Naive thymus-derived CD4-positive, alpha-beta T cell (primary cell): ENCODE measurements at places on chromosomes 3 and 15. TPM values are rescaled to one million over a fixed set of nuclear protein-coding genes. Genes with fewer than 3 reads are reported as not detected.

The SOX14 gene
- total RNA-seq: not detected

The FBXO40 gene
- total RNA-seq: not detected in 2 replicates

The GOLGA6B gene
- 0.49 TPM for total RNA-seq

The NANOGP8 gene
- total RNA-seq: not detected

The FAM131A gene
- 10.3 TPM for total RNA-seq

The CCDC54 gene
- total RNA-seq: not detected

The ARHGAP11A gene
- 5.6 TPM for total RNA-seq

- H3K36me3 ChIP-seq: no peaks in the 10 kb centered on the region
- no peak for DNase-seq
- H3K4me1 ChIP-seq: no peaks in the 10 kb centered on the region
- H3K27me3 ChIP-seq: no peaks in the 10 kb centered on the region
- H3K27ac ChIP-seq: no peak overlapping the region
Observed at GRCh38 chr3:187456250-187456649, 88.1 kb downstream of the RTP4 start.

DNA sequence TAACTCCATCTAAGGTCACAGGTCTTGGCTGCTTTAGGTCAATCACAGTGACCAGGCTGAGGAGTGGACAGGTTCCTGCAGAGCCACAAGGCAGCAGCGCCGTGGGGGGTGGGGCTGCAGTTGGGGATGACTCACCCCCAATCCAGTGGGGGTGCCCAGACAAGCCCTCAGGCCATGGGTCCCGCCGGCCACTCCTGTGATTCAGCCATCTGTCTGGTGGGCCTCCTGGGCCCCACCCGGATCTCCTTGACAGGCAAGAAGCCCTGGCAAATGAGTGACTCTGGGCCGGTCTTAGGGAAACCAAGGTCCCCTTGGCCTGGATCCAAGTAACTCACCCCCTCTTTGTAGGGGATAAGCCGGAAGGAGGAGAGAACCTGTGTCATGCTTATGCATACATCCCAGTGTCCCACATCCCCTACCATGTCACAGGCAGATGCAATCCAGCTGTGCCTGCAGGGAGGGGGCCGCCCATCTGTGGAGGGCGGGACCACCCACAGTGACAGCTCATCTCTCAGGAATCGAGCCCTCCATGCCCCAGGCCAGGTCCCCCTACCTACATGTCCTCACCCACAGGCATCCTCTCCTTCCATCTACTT is 495 bp upstream of the COL7A1 start:
- H3K27ac ChIP-seq: no peak overlapping the region
- no peaks in the 10 kb centered on the region for H3K4me1 ChIP-seq
- peaks cover 6% of the 10 kb centered on the region for H3K36me3 ChIP-seq
- H3K4me3 ChIP-seq: no peak overlapping the region
- peaks cover 7% of the 10 kb centered on the region for H3K27me3 ChIP-seq
- no peak for DNase-seq

DNA sequence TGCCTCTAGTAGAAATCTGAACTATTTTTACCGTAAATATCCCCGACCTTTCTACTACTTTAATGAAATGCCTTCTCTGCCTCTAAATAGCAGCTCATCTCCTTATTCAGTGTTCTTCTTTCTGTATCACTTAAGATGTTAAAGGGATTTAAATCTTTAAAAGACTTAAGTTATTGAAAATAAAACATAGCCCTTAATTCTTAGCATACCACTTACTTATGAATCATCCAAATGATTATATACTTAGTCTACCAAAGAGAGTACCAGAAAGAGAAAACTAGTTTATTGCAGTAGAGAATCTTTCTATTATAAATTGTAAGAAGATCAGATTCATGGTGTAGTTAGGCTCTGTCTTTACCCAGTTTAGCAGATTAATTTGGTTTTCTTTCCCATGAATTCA is 802.0 kb downstream of the TBL1XR1 start:
- no peaks in the 10 kb centered on the region for H3K4me1 ChIP-seq
- H3K27me3 ChIP-seq: no peaks in the 10 kb centered on the region
- no peak overlapping the region for H3K27ac ChIP-seq
- H3K4me3 ChIP-seq: no peak overlapping the region
- no peaks in the 10 kb centered on the region for H3K36me3 ChIP-seq
- no peak for DNase-seq

DNA sequence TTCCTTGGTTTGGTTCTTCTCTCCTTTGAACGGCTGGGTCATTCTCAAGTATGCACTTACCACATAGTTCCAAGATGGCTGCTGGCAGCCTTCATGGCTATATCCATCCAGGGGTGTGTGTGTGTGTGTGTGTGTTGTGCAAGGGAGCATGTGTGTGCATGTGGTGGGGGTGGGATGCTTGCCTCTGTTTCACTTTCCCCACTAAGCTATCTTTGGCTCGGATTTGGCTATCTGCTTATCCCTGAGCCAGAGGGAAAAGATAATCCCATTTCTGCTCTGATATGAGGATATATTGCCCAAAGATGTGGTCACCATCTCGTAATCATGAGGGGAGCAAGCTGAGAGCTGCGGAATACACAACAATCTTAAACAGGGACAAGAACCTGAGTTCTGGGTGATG is 26.2 kb downstream of the ANAPC13 start:
- no peaks in the 10 kb centered on the region for H3K36me3 ChIP-seq
- DNase-seq: no peak
- no peaks in the 10 kb centered on the region for H3K4me1 ChIP-seq
- no peaks in the 10 kb centered on the region for H3K27me3 ChIP-seq
- no peak overlapping the region for H3K27ac ChIP-seq
- no peak overlapping the region for H3K4me3 ChIP-seq

DNA sequence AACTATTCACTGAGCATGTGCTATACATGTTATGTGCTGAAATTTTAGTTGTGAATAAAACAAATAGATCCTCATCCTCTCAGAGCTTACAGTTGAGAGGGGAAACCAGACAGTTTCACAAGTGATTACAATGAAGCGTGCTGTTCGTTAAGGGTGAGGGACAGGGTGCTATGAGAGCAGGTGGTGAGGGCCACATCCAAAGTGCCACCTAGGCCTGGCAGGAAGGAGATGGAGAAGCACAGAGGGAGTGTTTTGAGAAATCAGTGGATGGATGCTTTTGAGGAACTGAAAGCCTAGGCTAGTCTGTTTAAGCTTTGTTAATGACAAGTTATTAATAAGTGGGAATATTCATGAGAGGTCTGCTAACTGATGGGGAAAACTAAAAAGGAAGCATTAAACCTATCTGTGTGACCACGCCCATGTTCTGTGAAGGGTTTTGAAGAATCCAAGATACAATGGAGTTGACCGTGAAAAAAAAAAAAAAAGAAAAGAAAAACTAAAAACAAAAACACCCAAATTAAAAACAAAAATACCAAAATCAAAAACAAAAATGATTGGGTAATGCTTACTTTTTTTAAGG is 7.3 kb downstream of the MCTP2 start:
- no peaks in the 10 kb centered on the region for H3K27me3 ChIP-seq
- no peak overlapping the region for H3K27ac ChIP-seq
- DNase-seq: no peak

DNA sequence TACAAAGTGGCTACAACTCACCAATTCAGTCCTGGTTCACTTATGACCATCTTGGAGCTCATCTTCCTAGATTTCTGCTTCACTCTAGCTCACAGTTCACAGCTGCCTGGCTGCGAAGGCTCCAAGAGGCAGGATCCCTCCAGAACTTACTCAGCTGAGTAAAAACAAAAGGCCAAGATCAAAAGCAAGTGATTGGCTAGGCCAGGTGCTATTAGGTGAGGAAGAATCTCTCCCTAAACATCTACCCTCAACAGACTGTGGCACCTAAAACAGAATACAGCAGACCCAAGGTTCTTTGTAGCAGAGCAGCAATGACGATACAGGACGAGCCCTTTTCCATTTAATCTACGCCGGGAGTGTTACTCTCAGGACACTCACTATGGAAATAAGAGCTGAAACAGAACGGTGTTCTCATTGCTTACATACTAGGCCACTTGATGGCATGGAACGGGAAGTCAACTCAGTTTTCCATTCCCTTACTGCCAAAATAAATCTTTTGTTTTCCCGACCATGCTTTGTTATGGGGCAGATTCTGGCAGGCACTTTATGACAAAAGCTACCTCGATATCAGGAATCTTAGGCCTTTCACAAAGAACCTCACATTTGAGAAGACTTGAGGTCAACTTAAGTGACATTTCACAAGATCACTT is 901 bp downstream of the ICE2 start:
- no peaks in the 10 kb centered on the region for H3K27me3 ChIP-seq
- no peak for DNase-seq
- H3K27ac ChIP-seq: peak overlapping the region; percentile 93
- peaks cover 23% of the 10 kb centered on the region for H3K4me1 ChIP-seq

- H3K27ac ChIP-seq: no peak overlapping the region
- H3K4me1 ChIP-seq: no peaks in the 10 kb centered on the region
- H3K36me3 ChIP-seq: no peaks in the 10 kb centered on the region
- DNase-seq: no peak
Observed at GRCh38 chr15:43896543-43896942, 69.7 kb downstream of the WDR76 start.

GRCh38 chr15:81069356-81069755 is 64.7 kb upstream of the CFAP161 start:
- H3K27ac ChIP-seq: no peak overlapping the region
- no peak overlapping the region for H3K4me3 ChIP-seq
- H3K4me1 ChIP-seq: no peaks in the 10 kb centered on the region
- DNase-seq: no peak
- no peaks in the 10 kb centered on the region for H3K36me3 ChIP-seq

GRCh38 chr15:49418811-49419210 is 4.2 kb upstream of the FGF7 start:
- no peaks in the 10 kb centered on the region for H3K36me3 ChIP-seq
- no peaks in the 10 kb centered on the region for H3K4me1 ChIP-seq
- no peaks in the 10 kb centered on the region for H3K27me3 ChIP-seq
- no peak overlapping the region for H3K27ac ChIP-seq
- no peak for DNase-seq

DNA sequence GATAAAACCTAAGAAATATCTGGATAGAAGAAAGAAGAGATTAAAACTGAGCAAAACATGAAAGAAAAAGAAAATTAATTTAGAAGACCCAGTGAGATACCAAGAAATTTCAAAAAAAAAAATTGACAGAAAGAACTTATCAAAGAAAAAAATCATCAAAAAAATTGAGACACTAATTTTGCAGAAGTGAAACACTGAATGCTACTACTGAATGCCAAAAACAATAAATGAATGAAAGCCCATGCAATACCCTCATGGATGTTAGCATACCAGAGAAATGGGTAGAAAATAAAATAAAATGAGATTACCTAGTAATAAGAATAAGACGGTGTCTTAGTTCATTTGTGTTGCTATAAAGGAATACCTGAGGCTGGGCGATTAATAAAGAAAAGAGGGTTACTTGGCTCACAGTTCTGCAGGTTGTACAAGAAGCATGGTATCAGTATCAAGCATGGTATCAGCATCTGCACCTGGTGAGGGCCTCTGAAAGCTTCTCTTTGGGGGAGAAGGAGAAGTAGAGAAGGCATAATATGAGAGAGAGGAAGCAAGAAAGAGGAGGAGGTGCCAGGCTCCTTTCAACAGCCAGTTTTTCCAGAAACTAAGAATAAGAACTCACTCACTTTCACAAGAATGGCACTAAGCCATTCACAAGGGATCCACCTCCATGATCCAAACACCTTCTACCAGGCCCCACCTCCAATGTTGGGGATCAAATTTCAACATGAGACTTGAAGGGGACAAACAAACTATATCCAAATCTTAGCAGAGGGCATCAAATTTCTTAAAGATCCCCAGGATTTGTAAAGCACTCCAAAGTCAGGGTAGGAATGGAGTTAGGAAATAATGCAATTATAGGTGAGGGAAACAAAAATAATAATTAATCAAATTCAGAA is 73.2 kb downstream of the BTLA start:
- H3K4me1 ChIP-seq: no peaks in the 10 kb centered on the region
- no peak overlapping the region for H3K4me3 ChIP-seq
- H3K27ac ChIP-seq: no peak overlapping the region
- H3K27me3 ChIP-seq: no peaks in the 10 kb centered on the region
- no peak for DNase-seq
- no peaks in the 10 kb centered on the region for H3K36me3 ChIP-seq

DNA sequence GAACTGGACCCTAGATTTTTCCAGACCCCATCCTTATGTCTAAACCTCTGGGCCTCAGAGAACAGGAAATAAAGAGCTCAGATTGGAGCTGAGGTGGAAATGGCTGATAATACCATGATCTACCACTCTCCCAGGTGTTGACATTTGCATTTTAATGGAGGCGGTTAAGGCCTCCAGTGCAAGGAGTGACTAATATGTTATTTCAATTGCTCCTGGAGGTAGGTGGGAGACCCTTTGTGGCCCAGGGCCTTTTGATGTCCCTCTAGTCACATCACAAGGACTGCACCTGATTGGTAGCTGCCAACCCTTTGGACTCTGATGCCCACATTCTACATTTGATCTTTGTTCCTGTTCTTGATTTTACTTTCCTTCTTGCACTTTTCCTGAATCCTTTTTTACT is 9.0 kb upstream of the ADCY5 start:
- no peaks in the 10 kb centered on the region for H3K36me3 ChIP-seq
- no peak for DNase-seq
- no peak overlapping the region for H3K4me3 ChIP-seq

- no peaks in the 10 kb centered on the region for H3K27me3 ChIP-seq
- no peaks in the 10 kb centered on the region for H3K36me3 ChIP-seq
- DNase-seq: no peak
- no peak overlapping the region for H3K4me3 ChIP-seq
- no peaks in the 10 kb centered on the region for H3K4me1 ChIP-seq
- H3K27ac ChIP-seq: no peak overlapping the region
Observed at GRCh38 chr15:53525894-53526293, 233.6 kb downstream of the WDR72 start.

DNA sequence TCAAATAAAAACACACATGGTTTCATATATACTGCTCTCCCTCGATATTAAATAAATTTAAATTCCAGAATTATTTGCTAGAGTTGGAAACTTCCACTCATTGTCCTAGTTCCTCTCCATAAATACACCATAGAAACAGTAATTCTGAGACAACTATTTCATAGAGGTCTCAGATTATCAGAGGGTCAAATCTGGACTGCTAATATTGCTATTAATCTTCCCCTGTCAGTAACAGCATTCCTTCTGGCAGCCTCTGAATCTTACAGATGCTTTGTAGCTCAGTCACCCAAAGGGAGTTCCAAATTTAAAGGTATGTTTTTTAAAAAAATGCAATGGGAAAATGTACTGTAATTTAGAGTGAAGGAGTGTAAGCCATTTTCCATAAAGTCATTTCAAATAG is 428.8 kb downstream of the PYDC2 start:
- no peaks in the 10 kb centered on the region for H3K27me3 ChIP-seq
- no peak for DNase-seq
- no peaks in the 10 kb centered on the region for H3K36me3 ChIP-seq
- no peak overlapping the region for H3K4me3 ChIP-seq

DNA sequence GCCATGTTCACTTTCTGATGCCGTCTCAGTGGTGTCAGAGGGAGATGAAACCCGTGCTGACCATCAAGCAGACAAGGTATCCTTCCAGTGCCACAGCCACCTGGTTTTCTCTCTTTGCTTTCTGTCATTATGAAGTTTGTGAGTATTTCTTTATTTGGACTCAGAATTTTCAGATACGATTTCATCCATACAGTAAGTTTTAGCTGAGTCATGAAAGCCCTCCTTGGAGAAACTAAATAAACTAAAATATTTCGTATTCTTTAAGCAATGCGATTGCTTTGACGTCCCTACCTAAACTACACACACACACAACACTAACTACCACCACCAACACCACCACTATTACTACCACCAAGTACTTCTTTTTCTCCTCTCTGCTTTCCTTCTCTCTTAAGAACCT is 350.1 kb downstream of the NTRK3 start:
- no peaks in the 10 kb centered on the region for H3K4me1 ChIP-seq
- H3K27me3 ChIP-seq: no peaks in the 10 kb centered on the region
- H3K36me3 ChIP-seq: no peaks in the 10 kb centered on the region
- no peak for DNase-seq
- H3K4me3 ChIP-seq: no peak overlapping the region
